IMR-90 (cell line): ENCODE measurements at places on chromosomes 12 and 14.

DNA sequence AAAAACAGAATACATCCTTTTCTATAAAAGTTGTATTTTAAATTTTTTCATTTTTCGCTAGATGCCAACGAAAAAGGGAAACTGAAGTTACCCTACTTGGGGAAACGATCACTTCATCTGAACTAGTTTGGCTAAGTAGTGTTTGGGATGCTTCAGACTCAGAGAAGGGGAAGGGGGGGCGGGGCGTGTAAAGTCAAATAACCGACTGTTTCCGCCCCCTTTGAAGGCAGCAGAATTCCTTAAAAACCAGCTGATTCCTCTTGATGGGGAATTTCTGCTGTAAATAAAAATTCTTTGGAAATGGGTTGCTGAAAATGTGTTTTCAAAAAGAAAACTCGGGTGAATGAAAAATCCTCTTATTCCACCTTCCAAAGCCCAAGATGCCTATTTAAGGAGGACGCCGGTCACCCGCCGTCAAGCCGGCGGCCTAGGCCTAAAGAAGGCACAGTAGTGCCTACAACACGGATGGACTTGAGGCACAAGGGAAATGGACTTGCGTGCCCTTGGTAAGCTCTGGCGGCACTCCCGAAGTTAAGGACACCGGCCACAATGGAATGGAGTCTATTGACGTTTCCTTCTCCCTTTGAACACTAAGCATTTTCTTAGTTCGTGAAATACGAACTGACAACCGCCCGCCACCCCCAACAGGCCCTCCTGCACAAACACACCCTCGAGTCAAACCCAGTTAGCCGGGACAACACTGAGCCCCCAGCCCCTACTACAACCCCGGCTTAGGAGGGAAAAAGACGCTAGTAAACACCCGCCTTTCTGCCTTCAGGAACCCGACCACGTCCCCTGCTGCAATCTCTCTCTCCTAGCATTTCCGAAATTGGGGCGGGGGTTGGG is 1.9 kb downstream of the ATXN2 start:
- peak; percentile 55 for DNase-seq

DNA sequence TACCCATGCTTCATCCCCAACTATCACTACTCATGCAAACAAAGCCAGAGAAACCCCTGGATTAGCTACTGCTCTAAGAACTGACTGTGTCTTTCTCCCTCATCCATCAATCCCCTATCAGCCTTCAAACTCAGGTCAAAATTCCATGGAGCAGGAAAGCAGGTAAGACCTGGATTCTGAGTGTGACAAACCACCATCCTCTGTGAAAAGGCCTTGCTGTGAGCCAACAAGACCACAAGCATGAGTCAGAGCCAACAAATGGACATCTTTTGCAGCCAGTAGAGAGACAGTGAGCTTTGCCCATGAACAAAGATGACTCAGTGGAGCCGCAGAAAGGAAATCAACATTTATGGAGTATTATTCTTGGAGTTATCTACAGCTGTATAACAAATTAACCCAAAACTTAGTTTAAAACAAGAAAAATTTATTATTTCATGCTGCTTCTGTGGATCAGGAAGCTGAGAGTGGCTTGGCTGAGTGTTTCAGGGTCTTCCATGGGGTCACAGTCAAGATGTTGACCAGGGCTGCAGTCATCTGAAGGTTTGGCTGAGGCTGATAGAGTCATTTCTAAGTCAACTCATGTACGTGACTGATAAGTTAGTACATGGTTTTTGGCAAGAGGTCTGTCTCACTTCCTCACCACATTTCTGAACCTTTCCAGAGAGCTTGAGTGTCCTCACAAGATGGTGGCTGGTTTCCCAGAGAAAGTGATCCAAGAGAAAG is 61.1 kb downstream of the PITPNM2 start:
- DNase-seq: peak; percentile 99

DNA sequence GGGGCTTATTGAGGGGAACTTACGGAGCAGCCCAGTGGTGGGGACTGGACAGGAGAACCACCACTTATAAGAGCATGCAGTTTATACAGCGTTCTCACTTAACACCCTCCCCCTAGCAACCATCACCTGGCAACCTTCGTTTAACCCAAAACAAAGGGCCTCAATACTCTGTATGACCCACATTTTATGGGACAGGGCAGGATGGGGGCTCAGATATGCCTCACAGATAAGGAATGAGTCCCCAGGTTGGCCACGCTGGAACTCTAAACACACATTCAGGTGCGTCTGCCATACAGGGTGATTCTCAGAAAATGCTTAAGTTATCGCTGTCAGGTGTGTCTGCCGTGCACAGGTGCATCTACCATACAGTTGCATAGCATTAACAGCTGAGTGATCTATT is 99.2 kb downstream of the GCH1 start:
- no peak for DNase-seq

- DNase-seq: no peak
These were observed 23.7 kb upstream of the CHST11 start for GRCh38 chr12:104433061-104433460.

GRCh38 chr14:89760086-89760485 is 194.4 kb downstream of the EFCAB11 start:
- no peak for DNase-seq

- DNase-seq: no peak
These were observed 328.3 kb upstream of the DIO3 start for GRCh38 chr14:101233021-101233366.

- DNase-seq: no peak
These were observed 293.0 kb downstream of the BTG1 start for GRCh38 chr12:91852634-91853033.

DNA sequence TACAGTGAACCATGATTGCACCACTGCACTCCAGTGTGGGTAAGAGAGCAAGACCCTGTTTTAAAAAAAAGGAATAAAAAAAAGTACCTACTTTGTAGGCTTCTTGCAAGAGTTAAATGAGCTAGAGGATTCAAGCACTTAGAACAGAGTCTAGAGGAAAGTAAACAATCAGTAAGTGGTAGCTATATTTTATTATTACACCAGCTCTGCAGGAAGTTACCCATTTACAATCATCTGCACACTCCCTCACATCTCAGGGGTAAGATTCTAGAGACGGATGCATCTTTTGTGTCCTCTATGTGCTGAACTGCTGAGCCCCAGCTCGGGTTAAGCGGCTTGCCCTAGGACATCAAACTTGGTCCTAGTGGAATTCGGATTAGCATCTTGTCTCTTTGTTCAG is 67.3 kb downstream of the KCNK10 start:
- DNase-seq: no peak

- DNase-seq: no peak
These were observed 43.2 kb downstream of the TBK1 start for GRCh38 chr12:64494998-64495729.

DNA sequence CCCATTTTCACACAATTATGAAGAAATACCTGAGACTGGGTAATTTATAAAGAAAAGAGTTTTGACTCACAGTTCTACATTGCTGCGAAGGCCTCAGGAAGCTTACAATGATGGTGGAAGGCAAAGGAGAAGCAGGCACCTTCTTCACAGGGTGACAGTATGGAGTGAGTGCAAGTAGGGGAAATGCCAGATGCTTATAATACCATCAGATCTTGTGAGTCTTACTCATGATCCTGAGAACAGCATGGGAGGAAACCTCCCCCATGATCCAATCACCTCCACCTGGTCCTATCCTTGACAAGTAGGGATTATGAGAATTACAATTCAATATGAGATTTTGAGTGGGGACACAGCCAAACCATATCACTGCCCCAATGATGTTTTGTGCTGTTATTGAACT is 189.3 kb upstream of the CRY1 start:
- no peak for DNase-seq

DNA sequence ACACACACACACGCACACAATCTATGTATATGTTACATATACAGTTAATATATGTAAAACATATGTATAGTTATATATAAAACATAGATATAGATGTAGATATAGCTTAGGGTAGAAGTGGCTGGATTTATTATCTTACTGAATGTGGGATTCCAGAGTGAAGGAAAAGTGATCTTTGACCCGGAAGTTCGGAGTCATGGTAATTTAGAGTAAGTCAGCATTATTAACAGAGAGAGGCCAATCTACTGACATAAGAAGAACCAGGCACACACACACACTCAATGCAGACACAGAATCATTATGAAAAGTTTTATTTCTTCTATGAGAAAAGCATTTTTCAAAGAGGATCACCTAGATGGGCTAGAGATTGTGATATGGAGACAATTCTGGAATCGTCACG is 384.2 kb upstream of the NOVA1 start:
- DNase-seq: no peak

DNA sequence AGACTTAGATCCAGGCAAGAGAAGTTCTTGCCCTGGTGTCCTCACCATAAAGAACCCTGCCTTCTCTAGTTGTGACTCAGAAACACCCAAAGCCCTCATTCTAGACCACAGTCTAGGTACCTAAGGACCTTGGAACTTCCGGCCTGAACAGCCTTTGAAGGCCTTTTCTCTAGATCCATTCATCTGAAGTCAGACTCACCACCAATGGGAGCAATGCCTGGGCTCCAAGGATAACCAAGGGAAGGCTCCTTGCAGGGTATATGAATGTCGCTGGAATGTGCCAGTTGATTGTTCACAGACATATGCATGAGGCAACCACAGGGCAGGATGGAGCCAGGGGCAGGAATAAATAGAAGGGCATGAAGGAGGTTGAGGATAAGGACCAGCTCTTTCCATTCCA is 86.3 kb downstream of the PLCZ1 start:
- no peak for DNase-seq

- DNase-seq: no peak
These were observed 328.0 kb downstream of the DPF3 start for GRCh38 chr14:72565917-72566316.

GRCh38 chr14:104286086-104286485 is 147.7 kb downstream of the KIF26A start:
- DNase-seq: no peak

DNA sequence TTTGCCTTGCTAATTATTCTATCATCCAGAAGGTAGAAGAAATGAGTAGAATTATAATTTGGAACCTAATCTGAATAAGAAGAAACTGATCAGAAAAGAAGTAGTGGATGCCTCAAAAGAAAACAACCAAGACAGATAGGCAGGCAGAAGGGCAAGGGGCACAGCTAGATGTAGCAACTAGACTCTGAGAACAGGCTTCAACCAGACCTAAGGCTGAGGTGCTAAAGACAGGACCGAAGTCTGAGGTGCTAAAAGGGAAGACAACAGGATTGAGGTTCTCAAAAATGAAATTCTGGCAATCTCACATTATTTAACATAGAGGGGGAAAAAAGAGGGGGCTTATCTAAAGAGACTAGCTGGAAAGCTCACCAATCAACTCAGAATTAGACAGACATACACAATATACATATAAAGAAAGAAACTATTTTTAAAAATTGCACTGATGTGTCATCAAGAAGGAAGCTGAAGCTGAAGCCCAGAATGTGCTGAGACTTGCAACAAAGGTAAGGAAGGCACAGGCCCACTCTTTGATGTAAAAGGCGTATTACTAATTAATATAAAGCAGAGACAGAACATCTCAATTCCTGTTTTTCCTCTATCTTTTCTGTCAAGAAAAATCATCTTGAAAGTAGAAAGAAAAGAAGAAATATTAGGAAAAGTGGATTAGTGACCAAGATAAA is 43.8 kb upstream of the CSRNP2 start:
- DNase-seq: peak; percentile 34

DNA sequence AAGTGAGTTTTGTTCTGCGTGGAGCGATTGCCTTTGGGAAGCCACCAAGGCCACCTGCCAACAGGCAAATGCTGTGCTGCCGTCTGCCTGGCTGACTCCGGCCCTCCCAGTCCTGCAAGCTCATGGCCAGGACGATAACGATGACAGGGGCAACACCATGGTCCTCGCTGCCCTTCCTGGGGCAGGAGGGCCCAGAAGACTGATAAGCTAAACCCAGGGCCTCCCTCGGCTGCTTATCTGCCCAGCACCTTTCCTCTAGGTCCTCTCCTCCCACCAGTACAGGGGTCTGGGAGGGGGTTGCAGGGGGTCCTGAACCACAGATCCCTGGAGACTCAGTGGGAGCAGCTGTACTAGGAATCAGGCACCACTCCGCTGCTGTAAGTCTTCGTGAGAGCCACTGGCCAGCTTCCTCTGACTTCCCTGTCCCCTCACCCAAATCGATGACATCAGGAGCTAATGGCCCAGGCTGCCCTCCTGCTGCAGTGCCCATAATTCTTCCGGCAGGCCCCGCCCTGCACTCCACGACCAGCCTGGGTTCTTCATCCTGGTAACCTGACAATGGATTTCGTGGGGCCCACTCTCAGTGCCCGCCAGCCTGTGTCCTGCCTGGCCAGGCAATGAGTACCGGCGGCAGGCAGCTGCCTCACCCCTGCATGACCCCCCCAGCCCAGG is 5.1 kb downstream of the ANKRD9 start:
- no peak for DNase-seq

DNA sequence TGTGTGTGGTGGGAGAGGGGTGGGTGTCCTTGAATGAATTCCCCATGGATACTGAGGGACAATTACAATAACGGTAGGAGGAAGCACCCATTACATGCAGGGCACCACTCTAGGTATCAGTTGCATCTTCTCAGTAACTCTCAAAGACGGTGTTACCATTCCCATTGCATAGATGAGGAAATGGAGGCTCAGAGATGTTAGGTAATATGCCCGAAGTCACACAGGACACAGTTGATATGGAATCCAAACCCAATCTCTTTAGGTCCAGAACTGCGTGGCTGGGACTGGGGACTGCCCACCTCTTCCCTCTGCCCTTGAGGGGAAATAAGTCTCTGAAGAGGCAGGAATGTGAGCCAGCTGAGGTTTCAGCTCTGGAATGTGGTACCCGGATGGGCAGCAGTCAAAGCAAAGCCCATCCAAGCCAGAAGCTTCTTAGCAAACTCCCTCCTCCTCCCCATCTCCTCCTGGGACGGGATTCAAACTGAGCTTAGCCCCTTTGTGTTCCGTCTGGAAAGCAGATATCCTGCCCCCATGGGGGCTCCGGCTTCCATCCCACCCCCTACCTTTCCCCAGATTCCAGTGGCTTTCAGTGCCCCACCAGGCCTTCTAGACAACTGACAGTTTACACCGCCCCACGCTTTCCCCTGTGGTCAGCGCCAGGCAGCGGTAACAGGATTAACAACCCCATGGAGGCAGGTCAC is 187.5 kb downstream of the RBM19 start:
- DNase-seq: no peak

- DNase-seq: no peak
These were observed 266.4 kb upstream of the SLC16A7 start for GRCh38 chr12:59329462-59329861.

DNA sequence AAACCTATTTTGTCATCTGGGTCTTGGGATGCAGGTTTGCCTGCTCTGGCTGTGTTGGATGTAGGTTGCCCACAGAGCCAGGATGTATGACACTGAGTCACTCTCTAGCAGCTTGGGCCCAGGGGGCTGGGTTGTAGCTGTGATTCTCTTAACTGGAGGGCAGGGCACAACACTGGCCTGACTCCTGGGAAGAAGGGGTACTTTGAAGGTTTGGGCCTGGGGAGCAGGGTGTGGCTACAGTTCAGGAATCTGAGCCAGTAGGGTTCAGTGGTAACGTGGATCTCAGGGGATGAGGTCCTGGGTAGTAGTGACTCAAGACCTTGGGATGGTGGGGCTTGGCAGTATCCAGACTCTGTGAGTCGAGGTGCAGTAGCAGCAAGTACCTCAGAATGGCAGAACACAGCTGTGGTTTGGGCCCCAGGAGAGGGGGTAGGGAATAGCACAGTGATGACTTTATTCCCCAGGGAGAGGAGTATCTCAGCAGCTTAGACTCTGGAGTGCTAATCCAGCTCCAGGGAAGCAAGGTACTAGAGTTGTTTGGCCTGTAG is 25.7 kb downstream of the TBC1D15 start:
- peak; percentile 94 for DNase-seq
